Mesothelial cell of epicardium (in vitro differentiated cells): ENCODE measurements at places on chromosomes 2 and 18.

DNA sequence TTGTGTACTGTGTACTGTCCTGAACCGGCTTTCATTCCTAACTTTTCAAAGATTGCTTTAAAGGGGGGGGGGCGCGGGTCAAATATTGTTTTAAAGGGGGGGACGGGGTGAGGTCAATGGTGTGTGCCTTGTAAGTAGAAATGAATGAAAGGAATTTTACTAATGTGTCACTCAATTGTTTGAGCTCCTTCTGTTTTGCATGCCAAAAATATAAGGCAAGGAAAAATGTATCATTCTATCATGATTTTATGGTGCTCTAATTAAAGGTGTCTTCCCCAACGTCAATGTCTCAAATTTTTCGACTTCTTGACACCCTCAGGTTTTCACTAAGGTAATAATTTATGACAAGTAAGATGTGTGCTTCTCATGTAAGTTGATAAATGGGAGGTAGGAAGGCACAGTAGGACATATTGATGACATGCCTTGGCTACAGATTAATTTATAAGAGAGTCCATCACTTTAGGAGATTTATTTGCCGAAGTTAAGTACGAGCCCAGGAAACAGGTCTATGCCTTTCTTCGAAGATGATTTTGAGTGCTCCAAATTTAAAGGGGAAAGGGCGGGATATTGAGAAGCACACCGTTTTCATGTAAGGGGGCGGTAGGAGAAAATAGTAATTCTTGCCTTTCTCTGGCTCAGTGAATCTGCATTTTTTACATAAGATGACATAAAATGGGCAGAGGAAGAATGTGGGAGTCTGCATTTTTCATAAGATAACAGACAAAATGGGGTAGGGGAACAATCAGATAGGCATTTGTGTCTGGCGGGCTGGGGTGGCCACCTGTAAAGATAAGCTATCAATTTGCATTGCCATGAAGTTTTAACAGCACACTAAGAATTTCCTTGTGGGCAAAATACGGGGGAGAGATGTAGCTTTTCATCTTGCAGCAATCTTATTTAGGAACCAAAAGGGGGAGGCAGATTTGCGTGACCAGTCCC lies 1.2 kb upstream of the TRAPPC8 start:
- DNase-seq, result no peak

DNA sequence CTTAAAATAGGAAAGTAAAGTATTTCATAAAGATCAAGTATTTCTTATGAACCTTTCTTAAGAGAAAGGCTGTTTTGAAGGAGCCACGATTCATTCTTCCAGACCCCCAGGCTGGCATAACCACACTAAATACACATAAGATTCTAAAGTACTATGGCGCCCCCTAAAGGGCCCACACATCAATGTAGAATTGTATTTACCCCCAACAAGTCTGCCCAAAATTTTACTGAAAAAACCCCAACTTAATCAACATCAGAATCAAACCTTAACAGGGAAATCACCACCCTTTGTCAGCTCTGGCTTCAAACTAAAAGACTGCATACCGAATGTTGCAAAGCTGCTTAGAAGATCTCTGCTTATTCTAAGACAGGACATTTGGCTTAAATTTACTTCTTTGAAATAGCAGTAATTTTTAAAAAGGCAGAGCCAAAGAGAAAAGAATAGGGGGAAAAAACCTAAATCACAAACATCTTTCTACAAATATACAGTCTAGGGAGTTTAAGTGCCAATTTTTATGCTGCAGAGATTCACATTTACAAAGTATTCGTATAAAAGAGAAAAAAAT lies 20.4 kb upstream of the BCL2 start:
- no peak for DNase-seq

- no peak for DNase-seq
Observed at GRCh38 chr2:171347591-171348032, 86.2 kb downstream of the METTL8 start.

GRCh38 chr2:65165558-65165957 lies 35.7 kb upstream of the RAB1A start:
- DNase-seq, result no peak

DNA sequence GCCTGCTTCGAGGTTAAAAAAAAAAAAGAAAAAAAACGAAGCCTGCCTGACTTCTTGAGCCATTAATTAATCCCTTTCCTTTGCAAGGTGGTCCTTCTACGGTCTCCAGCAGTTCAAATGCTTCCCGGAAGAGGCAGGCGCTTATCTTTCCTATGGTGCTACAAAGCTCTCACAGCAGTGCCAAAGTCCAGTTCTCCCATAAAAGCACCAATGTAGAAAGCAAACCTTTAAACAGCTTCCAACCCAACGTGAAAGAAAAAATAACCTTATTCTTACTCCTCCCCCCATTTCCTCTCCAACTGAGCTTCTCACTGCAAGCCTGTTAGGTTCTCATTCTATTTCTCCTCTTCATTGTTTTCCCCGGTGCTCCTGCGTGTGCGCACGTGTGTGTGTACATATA lies 317.4 kb upstream of the SOX11 start:
- DNase-seq, result no peak

DNA sequence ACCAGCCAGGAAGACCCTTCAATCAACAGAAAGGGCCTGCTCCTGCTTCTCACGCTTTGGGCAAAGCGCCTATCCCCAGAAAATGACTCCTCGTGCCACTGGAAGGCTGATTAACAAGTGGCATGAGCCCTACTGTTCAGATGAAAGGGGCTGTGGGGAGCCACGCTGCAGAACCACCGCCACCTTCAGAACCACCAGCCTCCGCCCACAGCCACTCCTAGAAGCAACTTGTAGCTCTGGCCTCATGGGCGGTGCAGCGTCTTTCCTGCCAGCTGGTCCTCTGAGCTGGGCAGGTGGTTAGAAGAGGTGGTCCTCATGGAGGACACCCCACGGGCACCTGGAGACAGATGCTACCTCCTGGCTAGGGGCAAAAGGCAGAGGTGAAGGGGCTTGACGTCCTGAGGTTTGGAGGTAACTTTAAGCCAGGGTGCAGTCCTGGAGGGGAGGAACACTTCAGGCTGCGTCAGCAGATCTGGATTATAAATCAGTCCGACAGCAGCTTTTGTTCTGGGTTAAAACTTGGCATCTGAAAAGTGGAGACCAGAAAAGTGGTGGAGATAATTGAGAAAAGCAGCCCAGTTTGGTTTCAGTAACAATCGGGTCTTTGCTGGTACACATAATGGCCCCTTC lies 861 bp upstream of the SEMA4C start:
- no peak for DNase-seq

DNA sequence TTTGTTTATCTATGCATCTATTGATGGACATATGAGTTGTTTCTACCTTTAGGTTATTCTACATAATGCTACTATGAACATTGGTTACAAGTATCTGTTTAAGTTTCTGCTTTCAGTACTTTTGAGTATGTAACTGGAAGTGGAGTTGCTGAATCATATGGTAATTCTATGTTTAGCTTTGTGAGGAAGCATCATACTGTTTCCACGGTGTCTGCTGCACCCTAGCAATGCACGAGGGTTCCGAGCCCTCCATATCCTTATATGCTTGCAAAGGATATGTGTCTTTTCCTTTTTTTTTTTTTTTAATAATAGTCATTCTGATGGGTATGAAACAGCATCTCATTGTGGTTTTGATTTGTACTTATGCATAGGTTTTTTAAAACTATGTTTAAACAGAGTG lies 83.7 kb downstream of the FMNL2 start:
- no peak for DNase-seq

DNA sequence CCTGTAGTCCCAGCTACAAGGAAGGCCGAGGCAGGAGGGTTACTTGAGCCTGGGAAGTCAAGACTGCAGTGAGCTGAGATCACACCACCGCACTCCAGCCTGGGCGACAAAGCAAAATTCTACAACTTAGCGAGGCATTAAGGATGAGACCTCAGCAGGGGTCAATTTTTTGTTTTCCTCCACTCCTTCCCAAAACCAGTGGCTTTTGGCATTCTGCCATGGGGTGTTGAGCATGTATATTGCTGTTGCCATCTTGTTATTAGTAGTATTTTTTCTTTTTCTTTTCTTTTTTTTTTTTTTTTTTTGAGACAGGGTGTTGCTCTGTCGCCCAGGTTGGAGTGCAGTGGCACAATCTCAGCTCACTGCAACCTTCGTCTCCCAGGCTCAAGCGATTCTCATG lies 8.9 kb upstream of the GIGYF2 start:
- no peak for DNase-seq

DNA sequence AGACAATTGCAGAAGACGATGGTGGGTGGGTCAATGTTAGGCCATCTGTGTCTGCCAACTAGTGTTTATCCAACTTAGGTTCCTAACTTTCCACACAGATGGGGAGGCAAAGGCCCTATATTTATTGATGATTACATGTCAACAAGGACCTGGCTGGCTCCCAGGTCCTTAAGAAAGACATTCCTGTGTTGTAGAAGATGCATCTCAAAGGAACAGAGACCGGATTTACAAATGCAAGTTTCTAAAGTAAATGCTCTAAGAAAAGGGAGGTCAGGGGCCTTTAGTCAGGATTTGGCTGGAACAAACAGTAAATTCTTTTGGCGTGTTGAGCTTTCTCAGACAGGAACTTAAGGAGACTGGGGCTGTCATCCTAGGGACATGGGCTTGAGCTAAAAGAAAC lies 175.0 kb downstream of the SH3BP4 start:
- DNase-seq, result no peak

GRCh38 chr2:116490511-116491145 lies 1323.9 kb upstream of the DDX18 start:
- no peak for DNase-seq

GRCh38 chr2:175847128-175847527 lies 154.9 kb downstream of the LNPK start:
- no peak for DNase-seq

DNA sequence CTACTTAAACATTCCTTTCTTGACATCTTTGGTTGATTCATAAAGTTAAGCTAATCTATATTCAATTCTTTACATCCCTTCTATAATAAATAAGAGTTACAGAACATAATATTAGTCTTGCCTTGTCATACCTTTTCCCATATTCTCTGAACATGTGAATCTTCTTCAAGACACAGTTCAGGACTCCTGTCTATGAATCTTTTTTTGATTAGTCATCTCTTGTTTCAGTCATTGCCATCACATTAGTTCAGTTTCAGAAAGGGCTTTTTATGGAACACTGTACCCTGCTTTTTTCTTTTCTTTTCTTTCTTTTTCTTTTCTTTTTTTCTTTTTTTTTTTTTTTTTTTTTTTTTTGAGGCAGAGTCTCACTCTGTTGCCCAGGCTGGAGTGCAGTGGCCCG lies 181.2 kb downstream of the UBE2E3 start:
- no peak for DNase-seq

DNA sequence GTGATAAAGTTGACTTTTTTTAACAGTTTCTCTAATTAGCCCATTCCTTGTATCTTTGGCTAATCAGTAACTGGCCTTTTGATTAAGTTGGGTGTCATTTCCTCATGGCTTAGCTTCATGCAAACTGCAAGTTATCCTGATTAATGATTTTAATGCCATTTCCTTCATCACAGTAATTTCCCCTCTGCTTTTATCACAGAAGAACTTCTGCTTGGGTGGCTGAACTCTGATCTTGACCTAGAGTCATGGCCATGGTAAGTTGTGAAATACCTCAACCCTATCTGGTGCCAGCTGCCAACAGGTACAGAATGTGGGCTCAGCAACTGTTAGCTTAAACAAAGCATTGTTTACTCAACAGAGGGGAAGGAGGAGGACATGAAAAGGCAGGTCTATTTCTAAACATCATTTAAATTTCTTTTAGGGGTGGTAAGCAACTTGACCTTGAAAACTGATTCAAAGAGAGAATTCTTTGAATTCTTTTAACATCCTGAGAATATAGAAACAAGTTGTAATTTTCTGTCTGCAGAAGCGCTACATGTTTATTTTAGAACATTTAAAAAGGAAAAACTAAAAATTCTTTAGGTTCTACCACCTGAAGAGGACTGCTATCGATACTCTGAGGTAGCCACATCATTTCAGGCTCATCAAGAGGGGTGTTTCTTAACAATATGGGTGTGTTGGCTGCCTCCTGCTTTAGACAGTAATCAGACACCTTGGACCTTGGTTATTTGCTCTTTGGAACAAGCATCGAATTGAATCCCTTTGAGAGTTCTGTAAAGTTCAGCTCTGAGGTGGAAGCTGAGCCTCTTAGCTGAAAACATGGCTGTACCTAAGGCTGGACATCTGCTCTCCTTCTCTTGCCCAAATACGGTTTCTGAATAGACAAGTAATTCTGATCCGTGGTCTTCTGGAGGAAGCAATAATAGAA lies 39.7 kb downstream of the ANXA4 start:
- no peak for DNase-seq

DNA sequence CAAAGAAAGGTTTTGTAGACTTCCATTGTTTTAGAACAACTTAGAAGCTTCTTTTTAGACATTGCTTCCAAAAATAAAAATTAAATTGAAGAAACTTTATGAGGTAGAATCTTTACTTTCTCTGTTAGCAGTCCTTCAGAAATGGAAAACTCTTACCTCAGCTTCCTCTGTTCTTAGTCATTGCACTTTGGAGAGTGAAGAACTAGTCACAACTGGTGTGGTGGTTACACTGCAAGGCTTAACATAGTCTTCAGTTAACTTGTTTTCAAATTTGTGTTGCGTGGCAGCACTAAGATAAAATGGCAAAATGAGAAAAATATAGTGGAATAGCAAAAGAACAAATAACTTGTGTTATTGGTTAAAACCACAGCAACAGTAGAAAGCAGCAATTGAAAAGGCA lies 332.6 kb downstream of the KIAA1328 start:
- no peak for DNase-seq

DNA sequence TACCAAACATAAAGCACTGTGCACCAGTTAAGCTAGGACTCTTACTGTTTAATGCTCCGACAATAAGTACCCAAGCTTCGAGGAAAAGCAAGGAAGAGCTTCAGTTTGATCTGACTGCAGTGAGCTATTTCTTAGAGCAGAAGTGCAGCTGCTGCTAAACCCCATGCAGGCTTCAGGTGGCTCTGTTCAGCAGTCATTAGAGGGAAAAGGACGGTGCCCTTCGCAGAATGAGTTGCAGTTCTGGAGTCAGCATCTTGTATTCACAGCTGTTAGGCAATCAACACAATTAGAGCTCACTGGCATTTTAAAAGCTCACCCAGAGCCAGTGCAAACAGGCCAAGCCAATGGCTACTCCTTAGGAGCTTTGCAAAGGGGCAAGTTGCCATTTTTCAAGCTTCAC lies 1.5 kb upstream of the CERKL start:
- no peak for DNase-seq

DNA sequence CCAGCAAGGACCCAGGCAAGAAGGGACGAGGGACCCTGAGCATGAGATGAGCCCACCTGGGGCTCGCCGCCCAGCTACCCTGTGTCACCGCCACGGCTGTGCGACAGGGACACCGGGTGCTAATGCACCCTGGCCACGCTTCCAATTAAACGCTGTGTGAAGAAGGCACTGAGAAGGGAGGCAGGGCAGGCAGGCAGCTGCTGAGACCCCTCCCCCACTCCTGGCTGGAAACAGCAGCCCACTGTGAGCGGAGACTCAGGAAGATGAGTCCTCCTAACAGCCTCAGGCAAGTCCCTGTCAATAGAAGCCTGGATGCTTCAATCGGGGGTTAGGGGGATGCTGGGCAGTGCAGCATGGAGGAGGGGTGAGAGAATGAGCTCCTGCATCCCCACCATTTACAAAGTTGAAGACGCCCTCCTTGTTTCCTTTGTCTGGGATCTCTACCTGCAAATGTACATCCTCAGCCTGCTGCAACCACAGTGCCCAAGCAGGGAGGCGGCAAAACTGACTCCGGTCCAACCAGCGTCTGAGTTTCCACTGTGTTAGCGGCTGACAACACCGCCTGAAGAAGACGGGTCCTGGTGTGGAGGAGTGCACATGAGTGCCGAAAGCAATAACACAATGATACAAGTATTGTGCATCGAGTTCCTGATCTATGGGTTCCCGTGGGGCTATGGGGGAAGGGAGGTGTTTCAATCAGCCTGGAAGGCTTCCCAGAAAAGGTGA lies 12.8 kb downstream of the TMEM163 start:
- DNase-seq, result no peak
